ENCODE measurements at places on chromosomes 11 and 22.

DNA sequence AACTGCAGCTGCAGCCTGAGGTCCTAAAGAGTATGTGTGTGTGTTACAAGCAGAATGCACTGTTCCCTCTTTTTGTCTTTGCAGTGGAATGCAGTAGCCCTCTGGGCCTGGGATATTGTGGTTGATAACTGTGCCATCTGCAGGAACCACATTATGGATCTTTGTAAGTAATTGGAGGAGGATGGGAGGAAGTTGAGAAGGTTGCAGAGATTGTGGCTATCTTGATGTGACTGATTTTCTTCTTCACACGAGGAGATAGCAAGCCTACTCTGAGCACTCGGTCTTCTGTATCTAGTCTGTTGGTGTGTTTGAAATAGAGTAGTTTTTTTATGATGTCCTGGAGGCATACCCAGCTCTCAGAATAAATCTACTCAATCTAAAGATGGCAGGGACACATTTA, 2.3 kb downstream of the RBX1 start:
- no peak for DNase-seq

DNA sequence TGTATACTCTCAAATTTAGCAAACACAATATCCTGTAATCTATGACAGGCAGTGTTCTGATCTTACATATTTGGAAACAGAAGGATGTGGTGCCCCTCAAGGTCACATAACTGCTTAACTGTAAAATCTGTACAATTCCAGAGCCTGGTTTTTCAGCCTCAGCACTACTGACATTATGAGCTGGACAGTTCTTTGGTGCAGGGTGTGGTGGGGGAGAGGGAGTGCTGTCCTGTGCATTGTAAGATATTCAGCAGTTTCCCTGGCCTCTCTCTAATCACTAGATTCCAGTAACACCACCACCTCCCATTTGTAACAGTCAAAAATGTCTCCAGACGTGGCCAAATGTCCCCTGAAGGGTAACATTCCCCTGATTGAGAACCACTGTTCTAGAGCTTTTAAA, 1.8 kb upstream of the OR5B21 start:
- DNase-seq, result no peak

DNA sequence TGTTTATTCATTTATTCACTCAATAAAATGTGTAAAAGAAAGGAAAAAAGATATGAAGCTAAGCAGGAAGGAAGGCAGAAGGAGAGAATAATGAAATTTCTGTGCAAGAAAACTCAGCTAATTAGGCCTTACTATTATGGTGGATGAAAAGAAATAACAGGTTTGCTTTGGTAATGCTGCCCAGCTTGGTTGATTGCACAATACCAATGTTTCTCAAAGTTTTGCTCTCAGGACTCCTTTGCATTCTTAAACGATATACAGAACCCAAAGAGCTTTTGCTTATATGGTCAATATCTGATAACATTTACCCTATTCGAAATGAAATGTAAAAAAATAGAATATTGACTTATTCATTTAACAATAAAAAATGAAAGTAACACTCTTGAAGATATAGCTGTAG, 7.3 kb upstream of the CTSC start:
- no peak for DNase-seq

DNA sequence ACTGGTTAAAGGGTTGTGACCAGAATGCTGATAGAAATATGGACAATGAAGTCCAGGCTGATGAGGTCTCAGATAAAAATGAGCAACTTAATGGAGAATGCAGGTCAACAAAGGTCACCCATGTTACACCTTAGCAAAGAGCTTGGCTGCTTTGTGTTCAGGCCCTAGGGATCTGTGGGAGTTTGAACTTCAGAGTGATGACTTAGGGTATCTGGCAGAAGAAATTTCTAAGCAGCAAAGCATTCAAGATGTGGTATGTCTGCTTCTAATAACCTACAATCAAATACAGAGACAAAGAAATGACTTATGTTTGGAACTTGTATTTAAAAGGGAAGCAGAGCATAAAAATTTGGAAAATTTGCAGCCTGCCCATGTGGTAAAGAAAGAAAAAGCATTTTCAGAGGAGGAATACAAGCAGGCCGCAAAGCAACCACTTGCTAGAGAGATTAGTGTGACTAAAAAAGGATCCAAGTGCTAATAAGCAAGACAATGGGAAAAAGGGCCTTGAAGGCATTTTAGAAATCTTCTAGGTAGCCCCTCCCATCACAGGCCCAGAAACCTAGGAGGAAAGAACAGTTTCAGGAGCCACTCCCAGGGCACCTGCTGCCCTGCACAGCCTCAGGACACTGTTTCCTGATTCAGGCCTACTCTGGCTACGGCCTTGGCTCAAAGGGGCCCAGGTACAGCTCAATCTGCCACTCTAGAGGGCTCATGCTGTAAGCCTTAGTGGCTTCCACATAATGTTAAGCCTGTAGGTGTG, 41.3 kb downstream of the TNKS1BP1 start:
- no peak for DNase-seq

- no peak for DNase-seq
Observed at GRCh38 chr11:101127699-101128570, 1.7 kb downstream of the PGR start.

DNA sequence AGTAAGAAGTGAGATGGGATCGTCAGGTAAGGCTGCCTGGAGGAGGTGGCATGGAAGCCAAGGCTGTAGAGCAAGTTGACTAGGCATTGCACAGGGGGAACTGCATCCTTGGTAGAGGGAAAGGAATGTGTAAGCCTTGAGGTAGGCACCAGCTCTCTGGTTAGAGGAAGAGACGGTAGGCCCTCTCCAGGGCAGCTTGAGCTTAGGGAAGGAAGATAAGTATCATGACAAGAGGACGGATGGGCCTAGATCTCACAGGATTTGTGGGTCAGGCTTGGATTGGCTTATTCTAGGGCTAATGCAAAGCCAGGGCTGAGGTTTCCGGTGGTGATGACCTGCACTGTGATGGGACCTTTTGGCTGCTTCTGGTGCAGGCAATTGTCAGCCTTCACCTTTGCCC, 1035.8 kb downstream of the TBC1D22A start:
- DNase-seq, result no peak

GRCh38 chr11:12640355-12640754, 33.9 kb upstream of the TEAD1 start:
- DNase-seq, result no peak

GRCh38 chr11:66987924-66988637, 13.0 kb downstream of the C11orf86 start:
- no peak for DNase-seq

DNA sequence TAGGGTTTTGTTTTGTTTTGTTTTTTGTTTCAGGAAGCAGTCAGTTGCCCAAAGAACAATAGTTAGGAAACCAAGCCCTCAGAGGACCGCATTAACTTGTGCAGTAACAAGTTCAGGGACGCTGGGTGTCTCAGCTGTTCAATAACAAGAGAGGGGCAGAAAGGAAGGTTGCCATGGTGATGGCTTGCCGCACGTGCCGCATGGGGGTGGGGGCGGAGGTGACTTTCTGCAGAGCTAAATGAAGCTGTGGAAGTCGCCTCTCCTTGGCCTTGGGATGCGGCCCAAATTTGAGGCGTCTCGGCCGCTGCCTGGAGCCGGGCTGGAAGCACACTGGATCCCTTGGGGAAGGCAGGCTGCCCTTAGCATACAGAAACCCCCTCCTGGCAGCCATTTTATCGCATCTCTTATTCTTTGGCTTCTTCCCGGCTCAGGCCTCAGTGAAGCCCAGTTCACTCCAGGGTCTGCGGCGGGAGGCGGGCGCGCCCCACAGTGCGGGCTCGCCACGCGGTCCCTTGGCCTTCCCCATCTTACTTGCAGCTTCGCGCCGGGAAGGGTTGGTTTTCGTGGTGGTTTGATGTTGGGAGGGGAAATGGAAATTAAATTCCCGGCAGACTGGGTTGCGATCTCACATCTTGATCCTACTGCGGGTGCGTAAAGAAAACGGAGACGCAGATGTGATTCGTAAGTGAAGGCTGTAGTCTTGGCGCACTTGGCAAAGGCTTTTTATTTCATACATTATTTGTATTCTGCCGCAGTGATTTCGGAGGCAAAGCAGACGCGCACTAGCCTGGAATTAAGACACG, 94.3 kb downstream of the SLC17A6 start:
- DNase-seq, result no peak

DNA sequence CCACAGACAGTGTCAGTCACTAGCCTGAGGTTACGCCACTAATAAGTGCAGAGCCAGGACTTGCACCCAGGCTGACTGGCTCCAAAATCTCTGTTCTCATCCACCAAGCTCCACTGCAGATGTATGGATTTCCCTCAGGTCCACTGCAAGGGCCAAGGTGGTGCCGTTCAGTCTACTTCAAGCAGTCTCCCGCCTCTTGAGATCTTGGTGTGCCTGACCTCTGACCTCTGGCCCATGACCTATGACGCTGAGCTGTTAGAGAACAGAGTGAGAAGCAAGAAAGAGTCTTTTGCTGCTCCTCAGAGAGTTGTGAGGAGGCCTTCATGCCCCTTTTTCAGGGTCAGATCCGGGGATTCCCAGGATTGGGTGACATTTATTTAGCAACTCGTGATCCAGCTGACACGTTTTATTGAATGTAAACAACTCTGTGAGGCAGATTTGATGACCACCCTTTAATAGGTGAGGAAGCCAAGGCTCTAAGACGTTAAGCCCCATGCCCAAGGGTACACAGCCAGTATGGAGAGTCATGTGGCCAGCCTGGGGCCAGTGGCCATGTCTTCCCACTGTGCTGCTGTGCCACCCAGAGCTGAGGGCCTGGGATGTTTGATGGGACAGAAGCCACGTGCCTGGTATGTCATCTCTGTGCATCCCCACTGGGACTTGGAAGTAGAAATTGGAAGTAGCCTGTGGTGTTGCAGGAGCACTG, 25.2 kb downstream of the DCPS start:
- DNase-seq, result no peak

- no peak for DNase-seq
Observed at GRCh38 chr11:103889679-103890078, 146.8 kb upstream of the DDI1 start.

- DNase-seq, result no peak
Observed at GRCh38 chr11:132523929-132524328, 1008.4 kb downstream of the OPCML start.

DNA sequence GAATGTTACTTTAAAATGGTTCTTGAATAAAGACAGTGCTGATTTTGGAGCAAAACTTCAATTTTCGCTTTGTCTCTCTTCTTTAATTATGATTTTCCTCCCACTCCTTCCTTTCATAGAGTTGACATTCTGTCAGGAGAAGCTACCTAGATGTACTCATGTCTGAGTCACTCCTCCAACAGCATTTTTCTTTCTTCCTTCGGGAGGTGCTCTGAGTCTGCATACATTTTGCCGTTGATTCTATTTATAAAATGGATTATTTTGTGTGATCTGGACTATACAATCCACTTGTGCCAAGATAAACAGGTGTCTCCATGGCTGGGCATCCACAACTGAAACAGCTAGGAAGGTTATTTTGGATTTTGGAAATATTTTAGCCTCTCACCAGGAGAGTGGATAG, 588.3 kb upstream of the ANO5 start:
- DNase-seq, result no peak
